ENCODE measurements at places on chromosomes 6 and 20.

DNA sequence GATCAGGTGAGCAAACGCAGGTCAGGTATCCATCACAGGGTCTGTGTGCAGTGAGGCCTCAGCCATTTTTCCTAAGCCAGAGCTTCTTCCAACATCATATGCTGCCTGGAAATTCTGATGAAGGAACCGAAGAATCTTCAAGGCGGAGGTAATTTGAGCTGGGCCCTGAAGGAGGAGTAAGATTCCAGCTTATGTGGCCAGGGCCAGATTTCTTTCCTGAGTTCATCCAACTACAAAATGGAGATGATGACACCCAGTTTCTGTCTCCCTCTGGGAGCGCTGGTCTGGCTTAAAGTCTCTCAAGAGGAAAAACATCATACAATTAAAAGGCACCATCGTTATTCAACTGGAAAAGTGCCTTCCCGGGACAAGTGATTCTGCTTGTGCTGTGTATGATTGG lies 6.9 kb upstream of the MANBAL start:
- DNase-seq: peak; percentile 81

DNA sequence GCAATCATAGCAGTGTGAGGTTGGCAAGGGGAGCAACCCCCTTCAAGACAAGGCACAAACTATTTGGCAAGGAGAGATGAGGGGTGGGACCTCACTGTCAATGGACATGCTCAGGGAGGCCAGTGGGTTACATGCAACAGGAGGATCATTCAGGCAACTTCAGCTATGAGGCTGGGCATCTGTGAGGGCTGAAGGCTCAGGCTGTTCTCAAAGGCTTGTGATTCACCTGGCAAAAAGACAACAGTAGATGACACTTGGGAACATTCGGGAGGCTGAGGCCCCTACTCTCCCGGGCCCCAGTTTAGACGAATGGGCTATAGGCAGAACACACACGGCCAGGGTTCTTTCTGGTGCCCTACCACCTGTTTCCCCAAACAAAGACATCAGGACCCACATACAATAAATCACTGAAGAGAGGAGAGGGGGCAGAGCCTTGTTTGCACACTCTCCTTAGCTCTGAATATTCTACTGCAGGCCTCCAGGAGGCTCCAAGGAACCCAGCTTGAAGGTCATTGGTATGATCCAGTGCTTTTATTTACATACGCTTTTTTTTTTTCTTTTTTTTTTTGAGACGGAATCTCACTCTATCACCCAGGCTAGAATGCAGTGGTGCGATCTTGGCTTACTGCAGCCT lies 7.9 kb downstream of the TUBB start:
- peak; percentile 71 for DNase-seq

DNA sequence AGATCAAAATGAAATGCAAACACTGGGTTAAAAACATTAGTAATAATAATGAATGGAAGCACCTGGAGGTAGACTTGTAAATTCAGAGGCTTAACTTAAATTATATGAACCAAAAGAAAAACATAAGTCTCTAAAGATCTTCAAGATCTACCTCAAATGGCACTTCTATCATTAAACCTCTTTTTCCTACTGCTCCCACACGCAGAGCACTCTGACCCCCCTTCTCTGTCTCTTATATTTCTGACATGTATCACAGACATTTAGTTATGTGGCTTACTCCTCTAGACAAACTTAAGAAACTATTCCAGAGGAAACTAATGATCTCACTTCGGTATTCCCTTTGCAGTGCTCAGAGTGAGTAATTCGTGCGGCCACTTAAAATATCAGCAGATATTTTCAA lies 1.1 kb downstream of the TBC1D32 start:
- DNase-seq: no peak

- DNase-seq: peak; percentile 89
Measured at GRCh38 chr6:2853769-2854395, 12.2 kb upstream of the SERPINB1 start.

- no peak for DNase-seq
Measured at GRCh38 chr20:52448513-52449232, 257.1 kb upstream of the ZFP64 start.

DNA sequence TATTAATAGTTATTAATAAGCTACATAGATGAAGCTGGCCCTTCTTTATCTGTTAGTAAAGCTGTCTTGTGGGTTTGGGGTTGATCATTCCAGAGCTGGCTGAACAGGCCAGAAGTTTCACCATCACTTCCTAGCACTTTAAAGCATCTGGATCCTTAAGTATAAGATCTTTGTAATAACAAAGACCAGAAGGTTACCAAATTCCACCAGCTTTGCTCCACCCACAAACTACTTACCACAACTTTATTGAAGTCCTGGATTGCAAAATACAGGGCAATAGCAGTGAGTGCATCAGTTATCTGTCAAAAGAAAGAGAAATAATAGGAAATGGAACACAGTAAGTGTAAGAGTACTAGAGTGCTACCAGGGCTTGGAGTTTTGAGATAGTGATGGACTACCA lies 33.0 kb downstream of the PIGU start:
- peak; percentile 91 for DNase-seq

DNA sequence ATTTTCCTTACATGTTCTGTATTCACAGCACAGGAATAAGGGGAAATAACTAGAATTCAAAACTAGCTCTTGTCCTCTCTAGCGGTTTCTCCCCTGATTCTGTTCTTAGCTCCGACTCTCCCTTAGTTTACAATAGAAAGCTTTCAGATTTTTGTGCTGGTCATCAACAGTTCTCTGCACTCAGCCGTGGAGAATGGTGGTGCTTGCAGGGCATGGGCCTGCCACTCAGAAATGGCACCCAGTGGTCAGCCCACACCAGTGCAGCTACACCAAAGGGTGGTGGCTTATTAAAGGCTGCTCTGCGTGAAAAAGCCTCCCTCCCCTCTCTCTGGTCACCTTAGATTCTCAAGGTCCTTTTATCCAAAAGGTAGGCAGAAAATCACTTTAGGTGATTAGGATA lies 123.5 kb downstream of the SASH1 start:
- DNase-seq: no peak

DNA sequence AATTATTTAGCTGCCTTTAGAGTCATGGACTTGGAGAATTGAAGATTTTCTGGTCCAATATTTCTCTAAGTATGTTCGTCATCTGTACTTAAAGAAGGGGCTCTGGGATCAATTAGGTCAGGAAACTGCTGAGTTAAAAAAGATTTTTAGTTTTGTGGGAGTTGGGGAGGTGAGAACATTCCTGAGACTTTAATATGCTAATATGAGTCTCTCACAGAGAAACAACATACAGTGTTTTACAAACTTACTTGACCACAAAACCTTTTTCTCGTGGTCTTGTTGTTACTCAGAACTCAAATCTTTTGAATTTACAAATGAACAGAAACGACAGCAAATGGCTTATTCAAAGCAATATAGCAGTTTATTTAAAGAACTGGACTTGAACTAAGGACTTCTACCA lies 67.9 kb downstream of the LIN28B start:
- no peak for DNase-seq

DNA sequence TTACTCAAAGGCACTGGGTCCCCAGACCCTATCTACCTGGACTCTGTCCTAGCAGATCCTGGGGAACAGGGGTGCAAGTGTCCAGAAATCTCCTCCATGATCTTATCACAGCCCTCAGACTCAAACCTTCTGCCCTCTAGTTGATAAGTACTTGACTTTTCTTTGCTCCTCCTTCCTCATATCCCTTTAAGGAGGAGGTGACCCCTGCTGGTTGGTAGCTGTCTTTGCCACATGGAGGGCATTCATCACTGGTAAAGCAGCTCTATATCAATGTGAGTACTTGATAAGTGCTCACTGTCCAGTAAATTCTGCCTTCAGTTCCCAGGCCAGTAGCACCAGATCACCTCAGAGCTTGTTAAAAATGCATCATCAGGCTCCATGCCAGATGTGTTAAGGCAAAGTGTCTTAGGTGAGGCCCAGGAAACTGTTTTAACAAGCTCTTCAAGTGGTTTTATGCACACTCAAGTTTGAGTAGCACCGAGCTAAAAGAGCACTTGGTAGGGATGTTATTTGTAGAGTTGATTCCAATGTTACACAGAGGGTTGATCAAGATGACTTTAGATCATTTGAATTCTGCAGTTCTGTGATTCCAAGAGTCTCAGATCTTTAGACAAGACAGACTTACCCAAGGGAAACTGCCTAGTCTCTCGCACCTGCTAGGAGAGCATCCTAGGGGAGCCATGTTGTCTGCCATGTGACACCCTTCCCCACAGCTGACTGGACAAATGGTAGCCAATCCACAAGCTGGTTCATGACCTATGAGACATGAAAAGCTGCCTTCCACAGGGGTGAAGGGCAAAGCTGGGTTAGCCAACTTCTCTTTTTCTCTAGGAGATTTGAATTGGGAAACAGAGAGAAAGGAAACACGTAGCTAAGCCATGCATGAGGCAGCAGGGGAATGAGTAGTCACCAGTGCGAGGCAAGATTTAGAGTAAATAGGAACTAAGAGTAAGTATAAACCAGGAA lies 18.6 kb downstream of the TREML2 start:
- DNase-seq: peak; percentile 55

- DNase-seq: no peak
Measured at GRCh38 chr20:33657704-33658095, 4.4 kb upstream of the C20orf144 start.

GRCh38 chr6:38814761-38815160 lies 99.7 kb downstream of the DNAH8 start:
- DNase-seq: no peak

DNA sequence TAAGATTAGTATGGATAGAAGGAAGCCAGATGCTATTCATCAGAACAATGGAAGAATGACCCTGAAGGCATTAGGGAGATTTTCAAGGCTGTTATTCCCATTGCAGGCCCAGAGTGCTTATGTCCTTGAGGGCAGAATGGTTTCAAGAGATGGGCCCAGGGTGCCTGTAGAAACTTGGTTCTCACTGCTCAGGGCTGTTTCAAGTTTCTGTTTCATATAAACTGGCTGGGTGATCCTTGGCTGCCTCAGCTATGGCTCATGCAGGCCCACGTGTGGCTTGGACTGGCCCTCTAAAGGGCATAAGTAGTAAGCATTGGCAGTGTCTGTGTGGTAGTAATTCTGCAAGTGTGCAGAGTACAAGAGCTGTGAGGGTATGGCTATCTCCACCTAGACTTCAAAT lies 540.9 kb upstream of the MAN1A1 start:
- no peak for DNase-seq

DNA sequence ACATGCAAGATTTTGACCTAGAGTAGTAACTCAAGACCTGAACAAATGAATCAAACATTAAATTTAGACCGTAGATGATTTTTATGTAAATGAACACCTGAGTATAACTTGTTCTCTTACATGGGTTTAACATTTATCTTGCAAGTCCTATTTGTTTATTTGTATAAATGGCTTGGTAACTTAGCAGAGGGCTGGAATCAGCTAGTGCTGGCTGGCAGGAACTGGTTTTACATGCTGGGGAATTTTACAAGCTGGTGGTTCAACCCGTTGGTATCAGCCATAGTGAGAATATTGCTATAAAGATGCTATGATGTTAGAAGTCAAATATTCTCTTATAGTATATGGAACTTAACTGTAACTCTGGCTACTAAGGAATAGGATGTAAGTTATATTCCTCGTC lies 8.9 kb downstream of the SLC22A2 start:
- no peak for DNase-seq

GRCh38 chr20:11296951-11297350 lies 620.7 kb upstream of the BTBD3 start:
- DNase-seq: peak; percentile 13

DNA sequence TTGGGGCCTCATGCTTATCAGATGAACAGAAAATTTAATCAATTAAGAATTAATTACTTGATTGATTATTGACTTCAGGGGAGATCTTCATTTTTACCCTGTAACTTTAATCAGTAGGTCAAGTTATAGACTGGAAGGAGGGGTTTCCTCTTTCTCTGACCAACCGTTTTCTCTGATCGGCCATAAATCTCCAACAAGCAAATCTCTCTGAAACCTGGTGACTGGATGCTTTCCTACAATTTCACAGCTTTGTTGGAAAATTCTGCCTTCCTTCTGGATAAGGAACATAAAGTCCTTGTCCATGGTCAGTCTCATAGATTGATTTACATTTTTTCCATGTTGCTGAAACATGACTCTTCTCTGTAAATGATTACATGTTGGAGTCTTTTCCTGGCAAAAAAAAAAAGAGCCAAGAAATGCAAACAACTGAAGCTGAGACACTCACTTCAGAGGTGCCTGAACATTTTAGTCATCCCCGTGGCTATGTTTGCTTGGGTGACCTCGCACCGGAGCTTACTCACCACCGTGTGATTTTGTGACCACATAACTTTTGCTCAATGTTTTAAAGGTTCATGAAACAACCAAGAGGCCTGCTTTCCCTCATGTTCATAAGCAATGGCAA lies 31.0 kb downstream of the IRF4 start:
- DNase-seq: peak; percentile 97

DNA sequence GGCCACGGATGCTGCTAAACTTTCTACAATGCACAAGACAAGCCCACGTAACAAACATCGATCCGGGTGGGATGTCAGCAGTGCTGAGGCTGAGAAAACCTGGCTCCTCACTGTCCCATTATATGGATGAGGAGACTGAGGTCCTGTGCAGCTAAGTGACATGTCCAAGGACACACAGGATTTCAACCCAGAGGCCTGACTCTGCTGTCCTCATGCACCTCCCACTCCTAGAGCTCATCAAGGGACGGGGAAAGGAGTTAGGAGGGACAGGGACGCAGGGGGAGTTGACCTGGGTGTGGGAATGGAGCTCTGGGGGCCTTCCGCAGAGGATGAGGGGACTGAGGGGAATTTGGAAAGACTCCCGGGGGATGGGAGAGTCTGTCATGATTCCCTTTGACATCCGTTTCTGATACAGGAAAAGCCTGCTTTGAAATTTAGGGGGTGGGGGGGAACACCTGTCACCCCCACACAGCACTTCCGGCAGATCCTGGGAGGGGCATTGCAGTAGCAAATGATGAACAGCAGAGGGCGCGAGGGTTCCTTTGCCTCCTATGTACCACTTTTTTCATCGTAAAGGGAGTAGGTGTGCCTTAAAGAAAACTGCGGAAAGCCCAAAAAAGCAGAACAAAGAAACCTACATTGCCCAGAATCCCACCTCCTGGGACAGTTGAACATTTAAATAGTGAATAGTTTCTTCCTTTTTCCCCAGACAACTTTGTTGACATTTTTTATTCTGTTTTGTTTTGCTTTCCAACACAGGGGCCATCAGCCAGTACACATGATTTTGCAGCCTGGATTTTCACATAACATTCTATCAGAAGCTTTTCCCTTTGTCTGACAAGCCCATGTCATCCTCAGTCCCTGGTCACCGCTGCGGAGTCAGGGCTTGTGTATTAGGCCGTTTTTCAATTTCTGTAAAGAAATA lies 48.6 kb downstream of the SLC2A10 start:
- peak; percentile 60 for DNase-seq

DNA sequence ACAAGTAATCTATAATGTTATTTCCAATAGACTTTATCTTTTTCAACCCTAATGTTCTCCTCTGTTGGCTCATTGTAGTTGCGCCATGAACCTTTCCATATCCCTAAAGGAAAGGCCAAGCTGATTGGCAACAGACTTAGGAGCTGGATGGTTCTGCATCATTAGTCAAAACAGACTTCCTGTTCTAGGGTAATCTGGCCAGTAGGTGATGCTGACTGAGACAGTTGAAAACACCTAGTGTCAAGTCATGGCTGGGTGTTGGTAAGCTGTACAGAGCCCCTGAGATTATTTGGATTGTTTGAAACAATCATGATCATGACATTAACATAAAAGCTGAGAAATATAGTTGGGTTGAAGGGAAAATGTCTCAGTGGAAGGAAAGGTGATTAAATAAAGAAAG lies 231.4 kb downstream of the PHACTR1 start:
- no peak for DNase-seq

GRCh38 chr20:19735446-19735845 lies 22.6 kb upstream of the RIN2 start:
- DNase-seq: peak; percentile 73
